ENCODE measurements at places on chromosomes 6 and 20.

- peak; percentile 38 for DNase-seq
Measured at GRCh38 chr6:107740496-107741190, 83.5 kb downstream of the SCML4 start.

- DNase-seq: peak; percentile 15
Measured at GRCh38 chr6:11236076-11236750, 3.7 kb upstream of the NEDD9 start.

DNA sequence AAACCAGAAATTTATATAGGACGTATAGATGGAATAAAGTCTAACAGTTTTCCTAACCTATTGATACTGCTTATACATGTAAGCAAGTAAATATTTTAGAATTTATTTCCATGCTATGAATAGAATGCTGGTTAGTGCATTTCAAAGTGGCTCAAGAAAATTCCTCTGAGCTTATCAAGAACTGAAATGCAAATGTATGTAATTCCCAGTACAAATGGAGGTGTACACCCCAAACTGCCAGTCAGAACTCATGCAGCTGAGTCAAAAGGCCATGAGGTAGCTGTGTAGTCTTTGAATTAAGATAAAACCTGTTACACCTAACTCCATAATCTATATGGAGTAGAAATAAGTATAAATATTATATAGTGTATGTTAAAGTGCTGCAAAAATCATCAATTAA is 232.2 kb upstream of the KCNQ5 start:
- DNase-seq: no peak

- DNase-seq: no peak
Measured at GRCh38 chr6:39225543-39225942, 3.7 kb downstream of the KCNK5 start.

- DNase-seq: no peak
Measured at GRCh38 chr20:20204256-20204655, 151.9 kb downstream of the CFAP61 start.

DNA sequence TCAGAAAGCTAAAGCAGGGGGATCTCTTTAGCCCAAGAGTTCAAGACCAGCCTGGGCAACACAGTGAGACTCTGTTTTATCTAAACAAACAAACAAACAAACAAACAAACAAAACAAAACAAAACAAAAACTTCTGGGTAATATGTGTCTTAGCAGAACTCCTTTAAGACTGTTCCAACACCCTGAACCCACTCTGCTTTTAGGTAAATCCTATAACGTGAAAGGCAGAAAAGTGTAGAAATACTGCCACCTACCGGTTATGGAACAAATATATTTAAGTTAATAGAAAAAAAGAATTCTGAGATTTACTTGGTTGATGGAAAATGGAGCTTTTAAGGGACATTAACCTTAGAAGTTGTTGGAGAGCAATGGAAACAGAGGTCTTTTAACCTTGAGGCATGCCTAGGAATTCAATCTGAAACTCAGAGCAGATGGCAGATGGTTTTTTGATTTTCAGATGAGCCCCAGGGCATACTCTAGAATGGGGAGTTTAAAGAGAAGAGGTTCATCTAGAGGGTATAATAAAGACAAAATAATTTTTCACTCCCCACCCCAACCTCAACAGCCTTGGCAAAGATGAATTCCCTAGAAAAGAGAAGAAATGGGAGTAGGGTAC is 38.5 kb downstream of the SOD2 start:
- DNase-seq: no peak
